Activated T-helper 1 cell treated with Interleukin-2 at 50 U/mL for 16 hours (primary cell): ENCODE measurements at places on chromosomes 2 and 18.

DNA sequence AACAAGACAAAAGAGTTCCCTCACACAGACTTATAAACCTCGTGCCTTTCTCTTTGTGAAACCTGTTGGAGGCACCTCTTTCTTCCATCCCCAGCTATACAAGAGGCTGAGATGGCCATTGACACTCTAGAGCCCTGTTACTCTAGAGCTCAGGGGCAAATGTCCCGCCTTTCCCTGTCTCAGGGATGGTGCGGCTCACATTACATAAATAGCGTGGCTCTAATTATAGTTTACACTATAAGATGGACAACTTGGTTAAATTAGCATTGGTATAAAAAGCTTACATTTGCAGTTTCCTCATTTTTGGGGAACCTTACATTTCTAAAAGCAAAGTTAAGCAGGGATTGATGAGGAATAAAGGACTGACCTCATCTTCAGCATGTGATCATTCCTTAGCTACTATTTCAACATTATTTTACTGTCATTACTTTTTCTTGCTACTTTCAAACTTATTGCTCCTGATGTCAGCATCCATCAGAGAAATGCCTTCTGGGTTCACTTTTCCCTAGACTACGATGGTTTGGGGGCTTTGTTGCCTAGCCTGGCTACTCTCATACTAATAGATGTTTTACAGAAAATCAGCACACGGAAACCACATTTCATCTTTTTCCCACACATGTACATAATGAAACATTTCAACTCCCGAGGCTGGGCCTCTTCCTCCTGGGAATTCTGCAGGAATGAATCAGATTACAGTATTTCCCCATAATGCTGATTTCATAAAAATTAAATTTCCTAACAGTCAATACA, 40.4 kb downstream of the FTCDNL1 start:
- no peak for DNase-seq

DNA sequence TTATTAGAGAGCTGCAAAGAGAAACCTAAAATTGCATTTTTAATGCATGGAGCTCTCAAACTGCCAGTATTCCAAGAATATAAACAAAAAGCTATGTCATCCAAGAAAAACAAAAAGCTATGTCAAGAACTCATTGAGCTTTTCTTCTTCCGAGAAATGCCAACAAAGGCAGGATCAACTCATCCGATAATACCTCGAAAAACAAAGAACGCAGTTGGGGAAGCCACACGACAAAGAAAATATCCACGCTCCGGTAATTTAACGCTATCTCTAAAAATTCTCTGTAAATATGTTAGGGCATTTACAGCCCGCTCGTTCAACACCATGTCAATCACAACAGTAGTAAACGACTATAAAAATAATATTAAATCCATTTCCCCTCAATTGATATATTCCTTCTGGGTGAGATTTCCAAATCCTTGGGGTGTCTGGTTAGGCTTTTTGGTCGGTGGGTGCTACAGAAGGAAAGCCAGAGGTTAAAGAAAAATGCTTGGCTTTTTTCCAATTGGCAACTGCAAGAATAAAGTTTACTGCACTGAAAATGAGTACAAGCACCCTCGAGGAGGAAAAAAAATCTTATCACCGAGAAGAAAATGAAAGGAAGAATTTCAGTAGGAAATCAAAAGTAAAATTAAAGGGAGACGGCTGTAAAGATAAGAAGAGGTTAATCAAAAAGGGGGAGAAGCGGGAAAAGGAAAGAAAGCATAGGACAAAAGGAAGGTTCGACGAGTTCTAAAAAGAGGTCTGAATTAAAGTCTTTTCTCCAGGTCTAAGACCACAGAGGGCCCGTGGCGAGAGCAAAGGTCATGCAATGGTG, 856 bp downstream of the TIA1 start:
- DNase-seq, result no peak

GRCh38 chr18:24112874-24113615, 25.8 kb upstream of the CABYR start:
- no peak for DNase-seq

DNA sequence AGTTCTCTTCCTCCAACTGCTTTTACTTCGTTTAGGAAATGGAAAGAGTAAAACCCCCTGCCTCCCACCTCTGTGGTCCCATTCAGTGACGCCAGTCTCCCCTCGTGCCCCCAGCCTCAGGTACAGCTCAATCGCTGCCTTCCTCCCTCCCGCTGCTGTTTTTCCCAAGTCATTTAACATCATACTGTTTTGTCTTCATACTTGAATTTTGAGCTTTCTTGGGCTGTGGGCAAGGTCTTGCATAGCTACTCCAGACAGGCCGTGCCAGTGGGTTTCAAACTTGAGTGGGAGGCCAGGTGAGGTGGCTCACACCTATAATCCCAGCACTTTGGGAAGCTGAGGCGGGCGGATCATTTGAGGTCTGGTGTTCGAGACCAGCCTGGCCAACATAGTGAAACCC, 155.3 kb downstream of the TANC1 start:
- no peak for DNase-seq

DNA sequence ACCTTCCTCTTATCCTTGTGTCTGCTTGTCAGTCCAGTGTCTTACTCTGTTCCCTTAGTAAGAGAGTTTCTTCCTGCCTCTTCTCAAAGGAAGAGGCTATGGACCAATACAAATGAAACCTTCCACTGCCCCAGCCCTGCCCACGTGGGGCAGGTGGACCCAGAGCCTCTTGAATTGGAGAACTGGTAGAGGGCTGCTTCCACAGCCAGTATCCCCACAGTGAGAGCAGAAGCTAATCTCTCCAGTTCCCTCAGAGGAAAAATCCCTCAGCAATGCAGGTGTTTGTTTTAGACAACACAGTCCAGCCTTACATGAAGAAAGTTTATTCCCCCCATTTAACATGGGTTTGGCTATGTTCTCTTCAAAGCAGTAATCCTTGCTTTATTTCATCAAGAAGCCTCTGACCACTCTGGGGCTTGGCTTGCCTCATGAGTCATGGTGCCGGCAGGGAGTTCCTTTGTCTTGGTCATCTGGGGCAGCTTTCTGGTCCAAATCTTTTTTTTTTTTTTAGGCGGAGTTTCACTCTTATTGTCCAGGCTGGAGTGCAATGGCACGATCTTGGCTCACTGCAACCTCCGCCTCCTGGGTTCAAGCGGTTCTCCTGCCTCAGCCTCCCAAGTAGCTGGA, 6.5 kb upstream of the CYBRD1 start:
- DNase-seq, result no peak

GRCh38 chr2:45813003-45813941, 161.8 kb downstream of the PRKCE start:
- no peak for DNase-seq

- no peak for DNase-seq
Observed at GRCh38 chr2:148814860-148815419, 60.1 kb upstream of the KIF5C start.

- DNase-seq, result no peak
Observed at GRCh38 chr2:9279426-9279825, 72.8 kb downstream of the ASAP2 start.

GRCh38 chr2:148554459-148555247, 89.9 kb upstream of the EPC2 start:
- DNase-seq, result no peak

GRCh38 chr18:60372596-60372995, at the start of gene MC4R:
TSS of gene MC4R (minus strand) at chr18:60372775. CDS start at chr18:60372349, 426 bp downstream.
- no peak for DNase-seq

GRCh38 chr2:16271231-16271896, 331.0 kb downstream of the MYCN start:
- no peak for DNase-seq

- no peak for DNase-seq
Observed at GRCh38 chr2:203650860-203651613, 55.4 kb upstream of the CD28 start.

DNA sequence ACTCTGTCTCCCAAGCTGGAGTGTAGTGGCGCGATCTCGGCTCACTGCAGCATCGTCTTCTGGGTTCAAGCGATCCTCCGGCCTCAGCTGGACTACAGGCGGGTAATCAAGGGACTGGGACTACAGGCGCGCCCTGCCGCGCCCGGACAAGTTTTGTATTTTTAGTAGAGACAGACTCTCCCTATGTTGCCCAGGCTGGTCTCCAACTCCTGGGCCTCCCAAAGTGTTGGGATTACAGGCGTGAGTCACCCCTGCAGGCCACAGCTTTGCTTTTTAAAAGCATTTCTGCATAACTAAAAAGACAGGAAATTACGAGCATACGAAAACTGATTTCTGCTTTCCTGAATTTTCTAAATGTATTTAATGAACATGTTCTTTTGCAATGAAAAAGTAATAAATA, 916 bp upstream of the OSBPL1A start:
- DNase-seq, result no peak

- no peak for DNase-seq
Observed at GRCh38 chr2:204535764-204536163, 9.5 kb upstream of the PARD3B start.

- DNase-seq, result no peak
Observed at GRCh38 chr2:135916207-135916606, 40.0 kb upstream of the MCM6 start.

DNA sequence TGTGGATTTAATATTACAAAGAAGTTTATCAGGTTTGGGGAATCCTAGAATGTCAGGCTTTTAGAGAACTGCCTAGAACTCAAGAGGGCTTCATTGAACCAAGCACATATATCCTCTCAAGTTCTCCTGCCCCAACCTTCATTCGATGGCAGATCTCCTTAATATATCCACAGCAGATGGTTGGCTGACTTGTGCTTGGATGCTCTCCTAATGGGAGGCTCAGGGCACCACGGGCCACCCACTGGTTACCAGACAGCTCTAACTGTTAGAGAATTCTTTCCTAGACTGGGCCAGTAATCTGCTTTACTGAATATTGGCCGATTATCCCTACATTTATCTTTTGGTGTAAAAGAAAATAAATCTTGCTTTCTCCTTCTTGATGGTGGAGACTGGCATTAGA, 87.2 kb upstream of the ATP8B1 start:
- DNase-seq, result no peak

DNA sequence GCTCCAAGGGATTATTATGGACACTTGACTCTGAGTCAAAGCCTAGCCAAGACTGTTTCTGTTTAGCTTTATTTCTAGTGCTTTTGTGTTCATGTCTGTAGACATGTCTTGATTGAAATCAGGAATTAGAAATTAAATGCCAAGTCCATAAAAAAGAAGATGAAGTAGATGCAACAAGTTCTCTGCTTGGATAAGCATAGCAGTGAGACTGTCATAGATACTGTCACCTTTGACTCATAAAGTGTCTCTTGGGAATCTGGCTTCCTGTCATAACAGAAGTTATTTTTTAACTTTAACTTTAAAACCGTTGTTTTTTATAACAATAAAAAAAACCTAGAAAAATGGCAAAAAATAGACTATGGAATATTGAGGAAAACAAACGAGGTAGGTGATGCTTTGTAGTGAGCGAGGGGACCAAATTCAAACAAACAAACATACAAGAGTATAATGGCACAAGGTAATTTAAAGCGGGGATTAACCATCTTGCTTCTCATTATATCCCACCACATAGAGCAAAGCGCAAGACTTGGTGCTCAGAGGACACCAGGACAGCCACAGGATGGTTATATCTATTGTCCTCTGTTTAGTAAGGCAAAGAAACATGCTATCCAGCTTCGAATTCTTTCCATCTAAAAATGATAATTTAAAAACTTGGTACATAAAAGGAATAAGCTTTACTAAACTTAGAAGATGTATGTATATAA, 64.6 kb downstream of the CD226 start:
- DNase-seq, result no peak

DNA sequence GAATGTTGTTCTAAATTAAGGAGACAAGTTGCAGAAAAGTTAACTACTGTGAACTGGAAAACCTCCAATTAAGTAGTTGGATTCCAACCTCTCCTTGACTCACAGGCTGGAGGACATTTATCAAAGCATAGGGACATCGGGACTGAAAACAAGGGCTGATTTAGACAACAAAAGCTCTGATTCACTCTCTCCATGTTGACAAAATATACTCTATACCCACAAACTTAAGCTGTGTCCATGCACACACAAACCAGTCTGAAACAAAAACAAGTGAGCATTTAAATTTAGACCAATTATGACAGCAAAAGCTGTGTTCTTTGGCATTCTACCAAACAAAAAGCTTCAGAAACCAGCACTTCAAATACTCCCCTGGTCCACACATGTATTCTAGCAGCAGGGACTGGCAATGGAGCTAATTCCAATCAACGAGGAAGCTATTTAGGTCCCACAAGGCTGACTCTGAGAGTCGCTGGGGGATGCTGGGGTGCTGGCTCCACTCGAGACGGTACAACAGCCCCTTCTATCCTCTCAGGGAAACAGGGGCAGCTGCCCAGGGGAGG, 71.4 kb downstream of the NXPH2 start:
- DNase-seq, result no peak

DNA sequence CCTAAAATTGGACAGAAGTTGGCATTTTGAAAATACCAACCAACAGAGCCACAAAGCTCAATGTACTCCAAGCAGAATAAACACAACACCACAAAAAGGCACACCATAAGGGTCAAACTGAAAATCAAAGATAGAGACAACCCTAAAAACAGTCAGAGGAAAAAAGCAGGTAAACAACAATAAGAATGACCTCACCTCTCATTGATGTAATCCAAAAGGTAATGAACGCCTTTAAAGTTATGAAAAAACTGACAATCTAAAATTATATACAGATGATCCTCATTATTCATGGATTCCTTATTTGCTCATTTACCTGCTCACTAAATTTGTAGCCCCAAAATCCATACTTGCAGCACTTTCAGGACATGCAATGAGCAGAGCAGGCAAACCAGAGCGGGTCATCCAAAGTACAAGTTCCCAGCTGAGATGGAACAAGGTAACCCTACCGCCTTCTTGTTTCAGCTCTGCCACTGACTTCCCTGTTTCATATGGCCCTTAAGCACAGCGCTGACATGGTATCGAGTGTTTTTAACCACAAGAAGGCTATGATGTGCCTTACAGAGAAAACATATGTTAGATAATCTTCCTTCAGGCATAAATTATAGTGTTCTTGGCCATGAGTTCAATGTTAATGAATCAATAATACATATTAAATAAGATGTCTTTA, 17.0 kb downstream of the RTN4 start:
- no peak for DNase-seq

DNA sequence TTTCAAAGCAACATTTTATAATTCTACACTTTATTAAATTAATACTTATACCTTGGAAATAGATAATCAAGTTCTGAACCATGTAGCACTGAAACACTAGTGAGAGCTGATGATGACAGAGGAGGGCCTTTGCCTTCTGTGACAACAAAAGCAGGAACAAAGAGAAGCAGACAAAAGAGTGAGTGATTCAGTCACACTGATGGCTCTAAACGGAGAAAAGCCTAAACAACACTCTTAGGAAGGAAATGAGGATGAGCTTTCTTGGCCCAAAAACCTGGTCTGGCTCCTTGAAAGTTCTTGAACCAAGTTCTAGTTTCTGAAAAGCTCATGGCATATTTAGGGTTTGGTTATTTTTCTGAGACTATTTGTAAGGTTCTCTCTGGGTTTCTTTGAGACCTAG, 271.9 kb downstream of the DPP10 start:
- DNase-seq, result no peak
